ENCODE measurements at places on chromosomes 7 and 10.

GRCh38 chr10:84360637-84361365 lies 32.4 kb downstream of the CCSER2 start:
- no peak for DNase-seq

DNA sequence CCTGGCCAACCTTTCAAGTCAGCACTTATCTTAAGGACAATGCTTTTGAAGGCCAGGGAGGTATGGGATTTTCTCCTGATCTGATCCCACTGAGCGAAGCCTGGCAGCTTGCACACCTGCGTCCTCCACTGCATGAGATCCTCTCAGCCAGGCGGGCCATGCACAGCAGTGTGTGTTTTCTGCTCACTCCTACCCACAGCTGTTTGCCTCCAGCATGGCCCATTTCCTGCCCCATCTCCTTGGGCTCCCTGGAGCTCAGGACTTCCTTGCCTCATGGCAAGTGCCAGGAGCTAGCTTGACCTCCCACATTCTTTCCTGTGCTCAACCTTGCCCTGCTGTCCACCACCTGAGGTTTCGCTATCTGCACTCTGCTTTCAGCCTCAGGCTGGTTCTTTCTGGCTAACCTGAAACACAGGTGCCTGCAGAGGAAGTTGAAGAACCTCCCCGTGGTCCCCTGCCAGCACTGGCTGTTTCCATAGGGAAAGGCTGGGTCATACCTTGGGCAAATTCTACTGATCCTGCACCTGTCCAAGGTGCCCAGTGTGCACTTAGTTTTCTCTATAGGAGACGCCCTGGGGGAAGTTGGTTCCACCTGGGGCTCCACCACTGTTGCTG lies 43.9 kb upstream of the EEPD1 start:
- no peak for DNase-seq

DNA sequence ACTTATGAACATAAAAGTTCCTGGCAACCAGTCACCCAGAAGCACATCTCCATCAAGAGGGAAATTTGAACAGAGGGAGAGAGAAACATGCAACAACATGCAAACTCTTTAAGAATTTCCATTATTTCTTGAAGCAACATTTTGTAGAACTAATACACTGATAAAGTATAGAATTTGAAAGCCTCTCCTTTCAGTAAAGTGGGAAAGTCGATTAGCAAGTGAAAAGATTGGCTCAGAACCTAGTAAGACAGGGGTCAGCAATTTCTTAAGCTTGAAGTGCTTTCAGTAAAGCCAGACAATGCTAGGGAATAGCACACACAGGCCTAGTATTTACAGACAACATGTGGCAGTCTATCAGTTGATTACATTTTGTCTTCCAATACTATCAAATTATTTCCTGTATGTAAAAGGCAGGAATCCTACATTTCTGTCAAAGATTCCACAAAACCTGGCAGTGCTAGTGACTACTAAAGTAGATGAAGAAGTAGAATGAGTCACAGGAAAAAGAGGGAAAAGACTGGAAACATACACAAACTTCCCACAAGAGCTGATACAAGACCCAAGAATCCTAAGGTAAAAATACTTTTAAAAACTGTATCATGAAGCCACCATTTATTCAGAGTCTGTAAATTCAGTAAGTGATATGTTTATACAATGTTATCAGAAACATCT lies 25.2 kb downstream of the DNAJC1 start:
- DNase-seq = no peak

GRCh38 chr7:48365010-48365409 lies 193.8 kb downstream of the ABCA13 start:
- DNase-seq = no peak

DNA sequence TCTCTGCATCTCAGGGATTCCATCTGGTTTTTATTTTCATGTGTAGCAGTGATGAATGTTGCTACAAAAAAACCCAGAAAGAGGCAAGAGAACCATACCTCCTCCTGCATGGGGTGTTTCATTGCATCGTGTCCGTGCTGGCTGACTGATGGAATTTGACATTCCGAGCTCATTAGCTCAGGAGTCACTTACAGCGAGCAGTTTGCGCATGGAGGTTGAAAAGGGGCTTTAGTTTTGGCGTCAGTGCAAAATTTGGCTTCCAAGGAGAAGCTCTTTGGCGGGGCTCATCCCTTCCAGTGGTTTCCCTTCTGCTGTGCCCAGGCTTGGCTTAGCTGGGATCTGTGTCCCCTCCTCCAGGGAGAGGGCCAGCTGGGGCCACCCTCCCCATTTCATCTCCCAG lies 25.8 kb downstream of the EMX2 start:
- DNase-seq = no peak

GRCh38 chr10:78657163-78657861 lies 411.5 kb upstream of the ZMIZ1 start:
- peak; percentile 25 for DNase-seq

- no peak for DNase-seq
Observed at GRCh38 chr10:70893227-70894006, 5.1 kb upstream of the PCBD1 start.

- no peak for DNase-seq
Observed at GRCh38 chr10:88270871-88271713, 312.0 kb downstream of the RNLS start.

DNA sequence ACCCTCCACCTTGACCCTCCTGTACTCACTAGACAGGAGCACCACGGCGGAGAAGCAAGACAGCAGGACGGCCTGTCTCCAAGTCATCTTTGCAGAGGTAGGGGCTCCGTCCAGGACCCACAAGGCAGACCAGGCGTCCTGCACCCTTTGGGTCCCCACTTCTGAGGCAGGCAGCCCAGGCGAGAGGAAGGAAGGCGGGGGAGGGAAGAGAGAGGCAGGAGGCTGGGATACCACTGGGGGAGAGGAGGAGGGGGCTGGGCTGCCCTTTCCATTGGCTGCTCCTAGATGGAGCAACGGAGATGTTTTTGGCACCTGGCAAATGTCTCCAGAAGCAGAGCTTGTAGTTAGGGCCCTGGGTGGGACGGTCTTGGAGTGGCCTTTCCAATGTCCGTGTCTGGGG lies at the start of gene UCMA:
Gene UCMA, minus strand, starts transcription at position 203 of the 400 bp plus-strand sequence. Its CDS starts 116 bp downstream, at position 87.
- DNase-seq = no peak

DNA sequence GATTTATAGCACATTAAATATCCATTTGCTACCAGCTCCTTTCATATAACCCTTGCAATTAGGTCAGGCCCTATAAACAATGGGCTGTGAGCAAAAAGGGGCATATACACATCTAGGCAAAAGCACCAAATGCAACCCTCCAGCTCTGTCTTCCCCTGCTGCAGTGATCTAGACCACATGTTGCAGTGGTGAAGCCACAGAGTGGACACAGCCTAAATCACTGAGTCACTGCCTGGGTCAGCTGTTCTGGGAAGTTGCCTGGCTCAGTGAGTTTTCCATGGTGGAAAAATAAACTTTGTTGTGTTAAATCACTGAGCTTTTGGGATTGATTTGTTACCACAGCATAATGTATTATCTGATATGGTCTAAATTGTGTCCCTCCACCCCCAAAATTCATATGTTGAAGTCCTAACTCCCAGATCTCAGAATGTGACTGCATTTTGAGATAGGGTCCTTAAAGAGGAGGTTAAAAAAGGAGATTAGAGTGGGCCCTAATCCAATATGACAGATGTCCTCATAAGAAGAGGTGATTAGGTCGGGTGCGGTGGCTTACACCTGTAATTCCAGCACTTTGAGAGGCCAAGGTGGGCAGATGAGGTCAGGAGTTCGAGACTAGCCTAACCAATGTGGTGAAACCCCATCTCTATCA lies 70.4 kb downstream of the ZFAND4 start:
- DNase-seq = no peak

DNA sequence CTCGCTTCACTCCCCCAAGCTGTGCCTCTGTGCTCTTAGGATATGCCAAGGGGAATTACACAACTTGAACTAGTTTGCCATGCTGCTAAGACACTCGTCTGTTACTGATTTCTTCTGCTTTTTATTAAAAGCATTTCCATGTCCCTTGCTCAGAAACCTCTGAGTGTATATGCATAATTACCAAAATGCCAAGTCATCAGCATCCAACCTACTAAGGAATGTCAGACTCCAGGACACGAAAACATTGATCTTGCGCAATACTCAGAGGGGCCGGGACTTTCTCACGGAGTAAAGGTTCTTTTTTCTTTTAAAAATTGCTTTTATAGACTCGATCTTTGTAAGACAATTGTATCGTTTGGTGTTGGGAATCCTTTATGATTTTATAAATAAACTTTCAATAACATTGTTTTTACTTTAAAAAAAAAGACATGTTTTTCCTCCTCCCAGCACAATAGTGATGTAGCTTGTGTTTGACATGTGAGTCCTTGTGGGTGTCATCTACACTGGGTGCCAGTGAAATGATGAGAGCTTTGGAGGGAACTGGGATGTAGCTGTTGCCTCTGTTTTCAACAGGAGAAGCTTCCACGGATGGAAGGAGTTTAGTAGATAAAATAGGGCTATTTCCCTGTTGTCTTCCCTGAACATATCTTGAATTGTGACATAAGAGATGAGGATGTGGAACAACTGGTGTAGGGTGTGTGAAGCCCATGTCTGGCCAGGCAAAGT lies 43.6 kb downstream of the CNNM1 start:
- DNase-seq = no peak

DNA sequence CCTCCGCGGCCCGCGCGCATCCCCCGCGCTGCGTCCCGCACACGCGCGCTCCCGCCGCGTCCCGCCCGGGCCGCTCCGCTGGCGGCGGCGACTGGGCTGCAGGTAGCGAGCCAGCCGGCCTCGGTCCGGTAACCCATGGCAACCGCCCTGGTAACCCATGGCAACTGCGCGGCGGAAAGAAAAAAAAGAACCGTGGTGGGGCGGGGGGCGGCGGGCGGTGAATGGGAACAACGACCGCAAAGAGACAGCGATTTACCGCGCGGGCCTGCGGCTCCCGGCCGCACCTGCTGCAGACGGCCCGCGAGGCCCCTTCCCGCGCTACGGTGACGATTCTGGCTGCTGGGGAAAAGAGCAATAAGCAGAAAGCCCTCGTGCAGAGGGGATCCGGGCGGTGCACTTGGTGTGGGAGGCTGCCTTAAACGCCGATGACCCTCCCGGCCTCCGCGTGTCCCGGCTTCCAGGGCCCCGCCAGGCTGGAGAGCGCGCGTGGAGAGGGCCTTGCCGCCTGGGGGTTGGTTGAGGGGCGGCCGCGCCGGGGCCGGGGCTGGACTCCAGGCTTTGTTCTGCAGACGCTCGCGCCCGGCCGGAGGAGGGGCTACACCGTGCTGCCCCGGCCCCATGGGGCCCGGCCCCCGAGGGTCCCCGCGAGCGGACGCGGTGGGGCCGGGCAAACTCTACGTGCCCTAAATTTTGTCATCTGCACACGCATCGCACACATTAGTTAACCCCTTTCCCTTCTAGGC lies 84.7 kb downstream of the SNX10 start:
- DNase-seq = no peak

DNA sequence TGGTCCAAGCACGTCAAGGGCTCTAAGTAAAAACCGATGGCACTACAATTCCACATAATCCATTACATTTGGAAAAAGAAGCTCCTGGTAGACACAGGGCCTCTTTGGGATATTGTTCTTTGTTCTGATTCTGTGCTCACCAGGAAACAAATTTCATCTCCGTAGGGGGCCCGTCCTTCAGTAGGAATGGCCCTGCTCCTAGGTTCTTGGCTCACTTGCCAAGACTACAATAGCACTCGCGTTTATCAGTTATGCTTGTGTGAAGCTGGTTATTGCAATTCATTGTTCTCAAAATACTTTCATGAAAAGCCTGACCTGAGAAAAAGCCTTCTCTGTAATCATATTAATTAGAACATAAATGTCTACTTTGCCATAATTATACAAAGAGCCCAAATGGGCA lies 10.3 kb upstream of the ZC3HAV1L start:
- no peak for DNase-seq

DNA sequence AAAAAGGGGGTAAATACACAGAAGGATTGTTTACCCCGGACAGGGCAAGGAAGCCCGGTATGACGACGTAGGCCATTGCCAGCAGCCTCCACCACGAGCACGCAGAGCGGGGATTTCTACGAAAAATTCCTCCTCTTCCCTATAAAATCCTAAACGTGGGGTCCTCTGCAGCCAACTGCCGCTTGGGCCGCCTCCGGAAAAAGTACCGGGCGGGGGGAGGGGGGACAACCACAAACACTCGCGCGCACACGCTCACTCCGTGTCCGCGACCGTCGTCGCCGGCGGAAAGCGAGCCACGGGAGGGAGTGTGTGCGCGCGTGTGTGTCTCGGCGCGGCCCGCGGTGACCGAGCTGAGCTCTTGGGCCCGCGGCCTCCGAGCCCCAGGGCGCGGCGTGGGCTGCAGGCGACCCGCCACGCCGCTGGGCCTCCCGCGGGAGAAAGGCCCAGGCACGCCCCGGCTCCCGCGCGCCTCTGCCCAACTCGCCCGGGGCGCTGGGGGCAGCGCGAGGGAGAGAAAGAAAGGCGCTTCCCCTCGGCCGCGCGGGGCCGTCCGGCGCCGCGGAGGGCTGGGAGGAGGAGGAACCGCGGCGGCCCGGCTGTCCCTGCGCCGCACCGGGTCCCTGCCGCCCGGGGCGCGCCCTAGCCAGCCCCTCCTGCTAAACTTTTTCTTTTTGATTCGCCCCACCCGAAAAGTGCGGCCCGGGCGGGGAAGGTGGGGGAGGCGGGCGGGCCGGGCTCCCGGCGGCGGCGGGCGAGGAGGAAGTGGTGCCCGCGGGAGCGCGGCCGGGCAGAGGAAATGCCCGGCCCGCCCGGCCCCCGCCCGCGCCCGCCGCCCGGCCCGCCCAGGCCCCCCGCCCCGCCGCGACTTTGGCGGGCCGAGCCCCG lies 1.5 kb downstream of the CTBP2 start:
- peak; percentile 21 for DNase-seq

DNA sequence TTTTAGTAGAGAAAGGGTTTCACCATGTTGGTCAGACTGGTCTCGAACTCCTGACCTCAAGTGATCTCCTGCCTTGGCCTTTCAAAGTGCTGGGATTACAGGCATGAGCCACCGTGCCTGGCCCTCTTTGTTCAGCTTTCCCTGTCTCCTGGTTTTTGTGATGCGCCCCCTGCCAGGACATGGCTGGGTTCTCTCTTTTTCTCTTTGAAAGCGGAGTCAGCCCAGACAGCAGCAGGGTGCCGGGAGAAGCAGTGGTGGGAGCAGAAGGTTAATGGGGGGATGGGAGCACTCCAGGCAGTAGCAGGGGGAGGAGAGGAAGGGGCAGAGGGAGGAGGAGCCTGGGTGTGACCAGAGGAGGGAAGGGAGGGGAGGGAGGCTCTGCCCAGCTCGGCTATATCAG lies 1.8 kb downstream of the MUC3A start:
- DNase-seq = no peak

GRCh38 chr7:149468208-149468607 lies 7.3 kb upstream of the ZNF777 start:
- no peak for DNase-seq

DNA sequence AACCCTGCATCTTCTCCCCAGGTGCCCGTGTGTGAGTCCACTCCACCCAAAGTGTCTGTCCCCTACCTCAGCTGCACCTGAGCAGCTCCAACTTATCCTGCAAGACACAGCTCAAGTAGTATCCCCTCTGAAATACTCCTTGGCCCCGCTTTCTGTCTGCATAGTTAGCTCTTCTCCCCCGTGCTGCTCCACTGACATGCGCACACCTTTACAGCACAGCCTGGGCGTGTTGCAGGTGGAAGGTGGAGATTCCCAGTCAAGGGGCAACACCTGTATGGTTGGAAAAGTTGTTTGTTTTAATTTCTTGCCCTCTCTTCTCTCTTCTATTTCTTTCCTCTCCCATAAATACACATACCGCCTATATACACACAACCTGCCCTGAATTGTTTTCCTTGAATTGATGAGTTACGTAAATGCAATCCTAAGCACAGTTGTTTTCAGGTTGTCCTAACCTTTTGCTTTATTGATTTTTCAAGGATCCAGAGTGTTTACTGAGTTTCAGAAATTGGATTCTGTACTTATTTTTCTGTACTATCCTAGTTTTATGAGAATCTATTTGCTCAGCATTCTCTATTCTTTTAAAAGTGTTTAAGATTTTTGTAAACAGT lies 14.9 kb downstream of the MET start:
- no peak for DNase-seq
